Lung (tissue), 17 donors: ENCODE measurements at places on chromosomes 16 and 17. TPM values are rescaled to one million over a fixed set of nuclear protein-coding genes. Genes with fewer than 3 reads are reported as not detected.

The KRT36 gene
- polyA plus RNA-seq = not detected

- no peak for DNase-seq
Observed at GRCh38 chr17:44826123-44826790, 3.8 kb downstream of the GJC1 start.

GRCh38 chr16:21060027-21060510 lies 90.6 kb downstream of the DNAH3 start:
- DNase-seq = peak; percentile 5

GRCh38 chr17:50536683-50537646 lies 4.4 kb downstream of the EPN3 start:
- DNase-seq = no peak

DNA sequence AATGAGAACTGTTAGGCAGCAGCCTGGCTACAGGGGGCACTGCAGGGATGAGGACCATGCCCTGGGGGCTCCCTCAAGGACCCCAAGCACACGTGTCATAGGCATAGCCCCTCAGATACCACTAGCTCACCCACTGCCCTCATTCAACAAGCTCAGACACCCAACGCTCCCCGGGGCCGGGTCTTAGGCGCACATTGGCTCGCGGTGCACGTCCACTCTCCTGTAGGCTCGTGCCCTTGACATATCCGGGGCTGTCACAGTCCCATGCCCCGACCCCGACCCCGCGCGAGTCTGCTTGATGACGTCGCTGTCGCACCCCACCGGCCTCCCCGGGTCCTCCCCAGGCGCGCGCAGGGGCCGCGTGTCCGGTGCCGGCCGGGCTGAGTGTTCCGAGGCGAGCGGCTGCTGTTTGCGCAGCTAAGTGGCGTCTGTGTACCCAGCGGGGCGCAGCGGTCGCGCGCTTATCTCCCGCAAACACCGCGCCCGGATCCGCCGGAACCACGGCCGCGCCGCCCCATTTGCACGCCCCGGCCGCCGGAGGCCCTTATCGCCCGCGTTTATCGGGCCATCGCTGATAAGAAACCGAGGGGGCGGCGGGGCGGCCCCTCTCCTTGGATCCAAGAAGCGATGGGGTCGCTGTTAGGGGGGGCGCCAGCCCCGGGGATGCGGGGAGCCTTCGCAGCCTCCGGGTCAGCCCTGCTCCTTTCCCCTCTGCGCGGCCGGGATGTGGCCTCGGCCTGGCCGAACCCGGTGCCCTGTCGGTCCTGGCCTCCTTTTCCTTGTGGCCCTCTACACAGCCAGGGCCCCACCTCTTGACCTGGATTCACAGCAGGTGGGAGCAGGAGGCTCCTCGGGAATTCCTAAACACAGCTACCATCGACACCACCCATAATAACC lies 20.7 kb upstream of the NAGS start:
- DNase-seq = peak; percentile 39

DNA sequence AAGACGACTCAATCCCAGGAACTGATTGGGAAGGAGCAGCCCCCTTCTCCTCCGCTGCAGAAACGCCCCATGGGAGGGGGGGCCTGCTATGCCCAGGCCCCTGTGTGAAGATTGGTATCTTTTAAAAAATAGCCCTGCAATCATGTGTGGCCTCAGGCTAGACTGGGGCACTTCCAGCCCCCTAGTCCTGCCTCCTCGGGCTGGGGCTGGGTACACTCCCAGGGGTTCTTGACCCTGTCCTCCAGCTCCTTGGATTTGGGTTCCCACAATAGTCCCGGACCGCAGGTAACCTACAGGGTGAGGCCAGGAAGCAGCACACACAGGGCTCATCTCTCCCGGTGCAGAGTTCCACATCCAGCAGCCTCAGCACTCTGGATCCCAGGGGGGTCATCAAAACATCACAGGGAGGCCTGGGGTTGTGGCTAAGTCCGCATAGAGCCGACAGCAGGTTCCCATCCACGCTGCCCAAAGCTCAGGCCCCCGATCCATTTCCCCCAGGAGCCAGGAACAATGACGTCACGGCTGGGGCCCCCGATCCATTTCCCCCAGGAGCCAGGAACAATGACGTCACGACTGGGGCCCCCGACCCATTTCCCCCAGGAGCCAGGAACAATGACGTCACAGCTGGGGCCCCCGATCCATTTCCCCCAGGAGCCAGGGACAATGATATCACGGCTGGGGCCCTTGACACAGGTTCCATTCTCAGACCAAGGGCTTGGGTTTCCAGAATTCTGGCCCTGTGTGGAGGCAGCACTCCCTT lies 202.4 kb downstream of the IRF8 start:
- peak; percentile 48 for DNase-seq

The HAGHL gene
- polyA plus RNA-seq = 13.0 TPM

DNA sequence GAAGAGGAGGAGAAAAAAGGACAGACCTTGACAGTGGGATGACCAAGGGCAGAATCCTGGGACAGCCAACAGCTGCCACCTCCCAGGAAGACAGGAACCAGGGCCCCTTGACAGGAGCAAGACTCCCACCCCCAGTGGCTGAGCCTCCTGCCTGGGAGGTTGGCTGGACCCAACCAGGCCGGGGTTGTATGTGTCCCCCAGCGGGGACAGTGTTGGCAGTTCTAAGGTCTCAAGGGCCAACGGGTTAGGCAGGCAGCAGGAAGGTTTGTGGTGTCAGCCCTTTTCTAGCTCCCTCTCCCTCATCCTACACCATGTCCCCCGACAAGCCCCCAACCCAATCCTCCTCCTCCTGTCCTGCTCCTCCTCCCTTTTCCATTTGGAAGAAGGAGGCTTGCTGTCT lies 126.2 kb downstream of the MRM1 start:
- DNase-seq = no peak

DNA sequence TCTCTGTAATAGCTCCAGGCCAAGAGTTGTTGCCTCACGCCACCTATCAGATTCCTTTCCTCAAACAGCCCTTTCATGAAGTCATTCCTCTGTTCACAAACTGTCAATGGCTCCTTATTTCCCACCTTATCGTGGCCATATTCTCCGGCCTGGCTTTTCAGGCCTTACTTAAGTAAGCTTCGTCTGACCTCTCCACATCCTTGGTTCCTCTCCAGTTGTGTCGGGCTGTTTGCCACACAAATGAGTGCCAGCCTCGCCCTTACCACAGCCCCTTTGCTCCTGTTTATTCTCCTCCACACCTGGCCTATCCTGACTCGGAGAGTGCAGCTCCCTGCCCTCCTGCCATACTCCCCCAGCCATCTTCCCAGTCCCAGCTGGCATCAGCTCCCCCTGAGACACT lies 2.0 kb downstream of the TP53I13 start:
- no peak for DNase-seq

The SCNN1G gene
- 16.8 TPM for polyA plus RNA-seq

DNA sequence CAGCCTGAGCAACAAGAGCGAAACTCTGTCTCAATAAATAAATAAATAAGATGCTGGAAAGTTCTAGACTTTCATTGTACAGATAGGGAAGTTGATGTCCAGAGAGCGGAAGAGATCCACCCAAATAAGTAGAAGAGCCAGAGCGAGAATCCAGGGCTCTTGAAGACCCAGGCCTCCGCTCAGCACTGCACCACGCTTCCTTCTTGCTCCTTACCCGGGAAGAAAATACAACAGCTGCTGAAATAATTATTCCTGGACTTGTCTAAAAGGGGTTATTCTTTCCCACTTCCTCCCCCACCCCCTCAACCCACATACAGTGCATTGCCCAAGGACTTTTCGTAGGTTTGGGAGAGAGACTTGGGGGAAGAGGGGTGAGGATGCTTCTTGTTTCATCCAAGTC lies 26.7 kb downstream of the CDK5RAP3 start:
- no peak for DNase-seq

DNA sequence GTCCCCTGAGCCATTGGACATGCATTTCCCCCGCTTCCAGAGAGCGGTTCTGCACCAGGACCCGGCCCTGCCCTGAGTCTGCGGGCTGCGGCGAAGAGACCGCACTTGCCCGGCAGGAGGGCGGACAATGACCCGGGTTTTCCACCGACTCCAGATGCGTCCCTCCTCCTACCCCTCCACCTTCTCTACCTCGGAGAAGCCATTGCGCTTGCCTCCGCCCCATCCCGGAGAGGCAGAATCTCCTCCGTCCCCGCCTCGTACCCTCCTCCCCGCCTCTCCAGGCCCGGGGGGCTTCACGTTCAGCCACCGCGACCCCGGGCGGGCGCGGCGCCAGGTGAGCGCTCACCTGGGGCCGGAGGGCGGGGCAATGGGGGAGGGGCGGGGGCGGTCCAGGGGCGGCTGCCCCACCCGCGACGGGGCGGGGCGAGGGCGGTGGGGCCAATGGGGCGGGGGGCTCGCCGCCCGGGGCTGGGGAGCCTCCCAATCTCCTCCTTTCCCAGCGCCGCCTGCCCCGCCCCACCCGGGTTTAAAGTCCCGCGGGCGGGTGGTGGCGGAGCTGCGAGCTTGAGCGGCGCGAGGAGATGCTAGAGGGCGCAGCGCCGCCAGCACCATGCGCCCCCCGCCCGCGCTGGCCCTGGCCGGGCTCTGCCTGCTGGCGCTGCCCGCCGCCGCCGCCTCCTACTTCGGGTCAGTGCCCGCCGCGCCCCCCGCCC lies at the start of gene WNT9B:
TSS of gene WNT9B (plus strand) at position 555 of the 713 bp plus-strand sequence. CDS start at position 611, 56 bp downstream.
- DNase-seq = peak; percentile 44

DNA sequence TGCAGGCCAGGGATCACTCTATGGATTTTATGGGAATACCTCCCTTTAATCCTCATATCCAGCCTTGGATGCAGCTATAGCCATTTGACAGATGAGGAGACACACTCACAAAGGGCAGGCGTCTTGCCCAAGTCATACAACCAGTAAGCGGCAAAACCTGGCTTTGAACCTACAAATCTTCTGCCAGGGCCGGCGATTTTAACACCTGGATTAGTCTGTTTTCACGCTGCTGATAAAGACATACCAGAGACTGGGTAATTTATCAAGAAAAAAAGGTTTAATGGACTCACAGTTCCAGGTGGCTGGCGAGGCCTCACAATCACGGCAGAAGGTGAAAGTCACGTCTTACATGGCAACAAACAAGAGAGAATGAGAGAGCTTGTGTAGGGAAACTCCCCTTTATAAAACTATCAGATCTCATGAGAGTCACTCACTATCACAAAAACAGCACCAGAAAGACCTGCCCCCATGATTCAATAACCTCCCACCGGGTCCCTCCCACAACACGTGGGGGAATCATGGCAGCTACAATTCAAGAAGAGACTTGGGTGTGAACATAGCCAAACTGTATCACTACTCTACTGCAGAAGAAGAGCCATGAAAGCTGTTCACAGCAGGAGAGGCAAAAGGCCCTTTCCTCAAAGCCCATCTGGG lies 67.5 kb downstream of the XYLT1 start:
- no peak for DNase-seq

- no peak for DNase-seq
Observed at GRCh38 chr16:474420-475122, 49.1 kb downstream of the RAB11FIP3 start.

GRCh38 chr16:59305850-59306249 lies 571.7 kb upstream of the GOT2 start:
- DNase-seq = no peak

- no peak for DNase-seq
Observed at GRCh38 chr16:23931199-23931598, 95.4 kb downstream of the PRKCB start.

DNA sequence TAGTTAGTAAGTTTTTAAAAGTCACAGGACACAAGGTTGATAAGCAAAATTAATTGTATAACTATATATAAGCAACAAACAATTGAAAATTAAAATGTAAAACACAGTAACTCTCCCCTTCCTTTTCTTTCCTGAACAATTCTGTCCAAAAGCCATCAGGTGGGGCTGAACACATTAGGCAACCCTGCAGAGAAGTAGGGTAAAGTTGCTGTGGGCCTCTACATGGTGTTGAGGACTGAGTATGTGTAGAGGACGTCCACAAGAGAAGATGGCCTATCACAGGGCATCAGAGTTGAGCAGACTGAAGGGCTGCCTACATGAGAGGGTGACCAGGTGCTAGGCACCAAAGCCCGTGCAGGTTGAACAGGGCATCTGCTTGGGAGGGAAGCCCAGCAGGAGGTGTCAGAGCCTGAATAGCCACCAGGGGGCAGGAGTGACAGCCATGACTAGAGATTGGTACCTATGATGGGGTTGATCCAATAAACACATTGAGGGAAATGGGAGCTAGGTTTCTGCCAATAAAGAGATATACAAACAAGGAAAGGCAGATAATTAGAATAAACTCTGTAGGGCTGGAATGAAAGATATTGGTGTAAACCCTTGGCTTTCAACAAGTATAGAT lies 415.1 kb downstream of the NPIPA8 start:
- DNase-seq = no peak

The ATP2A1 gene
- 0.53 TPM for polyA plus RNA-seq

The GPRC5C gene
- polyA plus RNA-seq = 41.9 TPM

The ARHGDIG gene
- polyA plus RNA-seq = 0.07 TPM

The C16orf87 gene
- polyA plus RNA-seq = 2.8 TPM

The SLC5A10 gene
- polyA plus RNA-seq = 0.21 TPM

The KRTAP9-8 gene
- not detected for polyA plus RNA-seq

The BHLHA9 gene
- not detected for polyA plus RNA-seq

- DNase-seq = no peak
Observed at GRCh38 chr16:30664616-30665109, 6.4 kb downstream of the FBRS start.

The SDK2 gene
- polyA plus RNA-seq = 1.5 TPM

DNA sequence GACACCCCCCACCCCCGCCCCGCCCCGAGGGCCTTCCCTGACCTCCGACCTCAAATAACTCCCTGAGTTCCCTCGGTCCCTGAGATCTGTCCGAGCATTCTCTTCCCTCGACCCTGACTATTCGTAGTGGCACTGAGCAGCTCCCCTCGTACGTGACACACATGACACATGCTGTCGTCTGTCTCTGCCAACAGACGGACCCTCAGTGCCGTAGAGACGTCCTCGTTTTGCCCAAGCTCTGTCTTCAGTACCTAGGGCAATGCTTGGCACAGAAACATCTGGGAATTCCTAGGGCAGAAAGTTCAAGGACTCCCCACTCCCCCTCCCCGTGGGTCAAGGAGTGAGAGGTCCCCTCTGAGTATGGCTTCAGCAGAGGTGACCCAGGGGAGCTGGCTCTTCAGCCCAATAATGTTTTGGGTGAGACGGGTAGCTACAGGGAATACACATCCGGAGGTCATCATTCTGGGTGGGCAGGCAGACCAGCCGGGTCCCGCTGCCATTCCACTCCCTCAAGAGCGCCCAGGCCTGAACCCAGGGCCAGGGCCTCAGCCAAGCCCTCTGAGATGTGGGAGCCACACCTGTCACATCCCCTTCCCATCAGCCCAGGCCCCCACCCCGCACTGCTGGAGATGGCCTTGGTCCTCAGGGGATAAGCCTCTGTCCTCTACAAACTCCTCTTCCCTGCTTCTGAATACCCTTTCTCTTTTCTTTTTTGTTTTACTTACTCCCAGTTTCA lies 671 bp upstream of the FADS6 start:
- DNase-seq = no peak
